Left ventricle myocardium superior (tissue), 1 donor: ENCODE measurements at places on chromosomes 4 and X.

- no peak for DNase-seq
Measured at GRCh38 chrX:140292188-140292587, 212.7 kb downstream of the SOX3 start.

GRCh38 chr4:76035141-76035540 lies 729 bp downstream of the CXCL11 start:
- no peak for DNase-seq

- no peak for DNase-seq
Measured at GRCh38 chr4:182968917-182969650, 51.9 kb upstream of the DCTD start.

DNA sequence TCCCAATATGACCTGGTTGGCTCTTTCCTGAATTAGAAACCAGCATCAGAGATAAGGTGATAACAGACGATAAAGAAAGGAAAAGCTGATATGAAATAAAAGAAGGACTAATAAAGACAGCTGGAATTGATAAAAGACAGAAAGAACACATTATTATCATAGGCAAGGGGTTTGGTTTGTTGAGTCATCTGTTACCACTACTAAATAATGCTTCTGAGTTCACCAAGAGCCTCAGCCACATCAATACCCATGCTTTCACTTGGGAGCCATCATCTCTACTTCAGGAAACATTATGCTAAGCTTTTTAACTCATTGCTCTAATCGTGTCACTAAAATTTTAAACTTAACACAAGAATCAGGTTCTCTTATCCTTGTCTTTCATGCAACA lies 27.6 kb downstream of the ANXA5 start:
- no peak for DNase-seq

DNA sequence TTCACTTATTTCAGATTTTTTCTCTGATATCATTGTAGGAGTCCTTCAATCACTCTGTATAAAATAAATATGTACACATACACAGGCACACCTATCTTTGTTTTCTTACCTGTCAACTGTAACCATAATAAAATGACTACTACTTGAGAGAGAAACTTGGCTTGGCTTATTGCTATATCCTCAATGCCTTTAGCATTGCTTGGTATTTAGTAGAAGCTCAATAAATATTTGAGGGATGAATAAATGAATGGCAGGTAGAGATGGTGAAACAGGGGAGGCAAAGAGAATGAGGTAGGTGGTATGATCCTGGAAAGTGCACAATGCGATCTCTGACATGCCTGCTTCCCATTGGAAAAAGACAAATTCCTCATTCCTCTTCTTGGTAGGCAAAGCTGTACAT lies 21.8 kb upstream of the CXCL6 start:
- DNase-seq, result no peak

GRCh38 chrX:96619588-96619987 lies 65.1 kb upstream of the DIAPH2 start:
- no peak for DNase-seq

- no peak for DNase-seq
Measured at GRCh38 chr4:23458054-23458453, 431.8 kb downstream of the PPARGC1A start.
